H4 (cell line): ENCODE measurements at places on chromosomes 7 and 10.

- DNase-seq: no peak
Measured at GRCh38 chr7:132486274-132486610, 90.0 kb downstream of the PLXNA4 start.

GRCh38 chr10:121831777-121832176 is 96.1 kb downstream of the ATE1 start:
- DNase-seq: no peak

DNA sequence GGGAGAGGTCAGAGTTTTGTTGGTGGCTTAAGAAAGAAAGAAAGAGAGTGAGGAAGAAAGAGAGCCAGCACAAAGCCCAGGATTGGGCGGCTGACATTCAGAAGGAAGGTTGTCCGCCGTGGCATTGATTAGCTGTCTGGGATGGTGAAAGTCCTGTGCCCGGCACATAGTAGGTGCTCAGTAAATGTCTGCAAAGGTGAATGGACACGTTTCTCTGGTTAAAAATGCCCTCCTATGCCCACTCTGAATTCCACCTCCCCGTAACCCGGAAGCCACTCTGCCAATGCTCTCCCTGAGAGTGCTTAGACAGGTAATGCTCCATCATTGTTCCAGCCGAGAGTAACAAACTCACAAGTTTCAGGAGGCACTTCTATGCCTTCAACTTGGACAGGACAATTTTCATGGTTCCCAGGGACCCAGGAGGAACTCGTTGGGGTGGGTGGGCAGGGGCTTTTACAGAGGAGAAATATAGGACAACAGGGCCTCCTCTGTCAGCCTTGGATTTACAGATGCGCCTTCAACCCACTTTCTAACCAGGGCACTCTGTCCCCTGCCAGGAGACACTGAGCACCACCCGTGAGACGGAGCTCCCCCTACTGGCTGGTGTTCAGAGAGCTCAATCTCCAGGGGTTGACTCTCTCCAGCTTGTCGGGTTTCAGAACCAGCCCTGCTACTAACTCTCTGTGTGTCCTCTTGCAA is 411.5 kb upstream of the ZMIZ1 start:
- DNase-seq: peak; percentile 58

DNA sequence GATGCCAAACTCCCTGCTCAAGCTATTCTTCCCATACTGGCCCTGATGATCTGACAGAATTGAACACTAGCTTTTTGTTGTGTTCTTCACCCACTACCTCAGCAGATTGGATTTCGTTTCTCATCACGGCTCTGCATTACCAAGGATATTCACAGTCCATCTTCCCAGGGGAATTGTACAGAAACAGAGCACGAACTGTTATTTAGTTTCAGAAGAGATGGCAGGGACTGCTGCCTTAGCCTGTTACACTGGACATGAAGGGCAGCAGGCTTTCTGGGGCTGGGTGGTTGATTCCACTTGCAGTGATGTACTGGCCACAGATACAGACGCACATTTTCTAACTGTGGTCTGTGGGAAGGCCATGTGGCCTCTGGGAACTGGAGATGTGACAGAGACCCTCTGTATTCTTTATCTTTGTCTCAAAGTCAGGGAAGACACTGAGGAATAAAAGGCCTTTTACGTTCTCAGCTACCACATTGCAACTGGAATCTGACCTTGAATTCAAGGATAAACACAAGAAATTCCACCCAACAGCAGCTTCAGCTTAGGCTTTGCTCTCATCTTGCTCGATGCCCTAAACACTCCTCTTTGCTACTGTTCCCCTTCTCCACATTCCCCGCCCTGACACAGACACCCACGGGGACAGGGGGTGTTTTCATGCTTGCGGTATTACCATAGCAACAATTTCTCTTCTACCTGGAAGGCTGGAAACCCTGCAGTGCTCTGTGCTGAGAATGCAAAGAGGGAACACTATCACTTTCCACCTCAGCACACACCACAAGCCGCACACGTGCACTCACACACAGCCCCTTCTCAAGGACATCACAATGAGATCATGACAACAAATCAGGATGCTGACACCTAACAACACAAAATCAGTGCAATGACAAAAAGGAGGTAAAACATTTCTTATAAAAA is 81.7 kb downstream of the RNF216 start:
- DNase-seq: no peak

GRCh38 chr10:7179536-7179935 is 231.3 kb downstream of the SFMBT2 start:
- no peak for DNase-seq

GRCh38 chr10:21727452-21728168 is 193.6 kb downstream of the MLLT10 start:
- DNase-seq: no peak

DNA sequence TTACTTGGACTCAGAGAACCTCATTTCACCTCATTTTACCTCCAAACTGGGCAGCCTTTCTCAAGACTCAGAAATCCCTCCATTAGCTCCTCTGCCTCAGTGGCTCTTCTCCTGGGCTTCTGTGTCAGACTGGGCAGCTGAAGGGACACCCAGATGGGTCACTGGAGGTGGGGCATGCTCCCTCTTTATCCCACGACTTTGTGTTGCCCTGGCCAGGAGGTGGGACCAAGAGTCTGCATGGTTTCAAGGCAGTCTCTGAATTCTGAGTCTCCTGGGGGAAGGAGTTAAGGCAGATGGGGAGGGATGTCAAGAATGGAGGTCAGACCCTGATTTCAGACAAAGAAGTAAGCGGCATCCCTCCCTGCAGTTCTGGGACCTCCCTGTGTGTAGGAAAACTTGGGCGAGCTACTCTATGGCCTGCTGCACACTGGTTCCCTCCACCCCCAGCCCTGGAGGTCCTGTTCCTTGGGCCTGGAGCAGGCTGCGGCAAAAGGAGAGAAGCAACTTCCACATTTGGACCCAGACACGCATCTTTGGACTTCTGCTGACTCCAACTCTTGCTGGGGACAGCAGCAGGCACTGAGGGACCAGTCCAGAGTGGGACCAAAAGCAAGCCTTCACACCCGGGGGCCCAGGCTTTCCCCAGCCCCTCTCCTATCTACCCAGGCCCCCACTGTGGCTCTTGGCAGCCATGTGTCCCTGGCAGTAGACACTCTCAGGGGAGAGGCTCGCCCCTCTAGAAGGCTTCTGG is 10.8 kb downstream of the POLL start:
- no peak for DNase-seq

GRCh38 chr10:118669020-118669791 is 73.8 kb upstream of the PRLHR start:
- peak; percentile 61 for DNase-seq

DNA sequence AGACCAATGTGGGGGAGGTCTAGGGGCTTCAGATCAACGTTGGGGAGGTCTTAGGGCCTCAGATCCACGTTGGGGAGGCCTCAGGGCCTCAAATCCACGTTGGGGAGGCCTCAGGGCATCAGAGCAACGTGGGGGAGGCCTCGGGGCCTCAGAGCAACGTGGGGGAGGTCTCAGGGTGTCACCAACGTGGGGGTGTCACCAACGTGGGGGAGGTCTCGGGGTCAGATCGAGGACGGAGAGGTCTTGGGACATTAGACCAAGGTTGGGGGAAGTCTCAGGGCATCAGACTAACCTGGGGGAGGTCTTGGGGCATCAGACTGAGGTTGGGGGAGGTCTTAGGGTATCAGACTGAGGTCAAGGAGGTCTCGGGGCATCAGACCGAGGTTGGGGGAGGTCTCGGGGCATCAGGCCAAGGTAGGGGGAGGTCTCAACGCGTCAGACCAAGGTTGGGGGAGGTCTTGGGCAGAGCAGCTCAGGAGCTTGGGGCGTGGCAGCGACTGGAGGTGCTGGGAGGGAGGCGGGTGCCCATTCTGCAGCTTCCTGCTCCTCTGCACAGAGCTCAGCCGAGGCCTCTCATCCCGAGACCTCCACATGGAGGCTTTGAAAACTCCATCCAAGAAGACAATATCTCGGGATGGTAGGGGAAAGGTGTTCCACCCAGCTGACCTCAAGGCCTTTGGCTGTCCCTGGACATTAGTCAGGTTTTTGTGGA is 159.8 kb downstream of the WDR37 start:
- no peak for DNase-seq

DNA sequence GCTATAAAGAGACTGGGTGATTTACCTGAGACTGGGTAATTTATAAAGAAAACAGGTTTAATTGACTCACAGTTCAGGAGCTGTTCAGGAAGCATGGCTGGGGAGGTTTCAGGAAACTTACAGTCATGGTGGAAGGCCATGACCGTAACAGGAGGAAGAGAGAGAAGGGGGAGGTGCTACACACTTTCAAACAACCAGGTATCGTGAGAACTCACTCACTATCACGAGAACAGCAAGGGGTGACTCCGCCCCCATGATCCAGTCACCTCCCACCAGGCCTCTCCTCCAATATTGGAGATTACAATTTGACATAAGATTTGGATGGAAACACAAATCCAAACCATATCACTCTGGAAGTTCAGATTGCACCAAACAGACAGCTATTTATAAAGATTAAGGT is 59.8 kb upstream of the ARHGAP21 start:
- no peak for DNase-seq

DNA sequence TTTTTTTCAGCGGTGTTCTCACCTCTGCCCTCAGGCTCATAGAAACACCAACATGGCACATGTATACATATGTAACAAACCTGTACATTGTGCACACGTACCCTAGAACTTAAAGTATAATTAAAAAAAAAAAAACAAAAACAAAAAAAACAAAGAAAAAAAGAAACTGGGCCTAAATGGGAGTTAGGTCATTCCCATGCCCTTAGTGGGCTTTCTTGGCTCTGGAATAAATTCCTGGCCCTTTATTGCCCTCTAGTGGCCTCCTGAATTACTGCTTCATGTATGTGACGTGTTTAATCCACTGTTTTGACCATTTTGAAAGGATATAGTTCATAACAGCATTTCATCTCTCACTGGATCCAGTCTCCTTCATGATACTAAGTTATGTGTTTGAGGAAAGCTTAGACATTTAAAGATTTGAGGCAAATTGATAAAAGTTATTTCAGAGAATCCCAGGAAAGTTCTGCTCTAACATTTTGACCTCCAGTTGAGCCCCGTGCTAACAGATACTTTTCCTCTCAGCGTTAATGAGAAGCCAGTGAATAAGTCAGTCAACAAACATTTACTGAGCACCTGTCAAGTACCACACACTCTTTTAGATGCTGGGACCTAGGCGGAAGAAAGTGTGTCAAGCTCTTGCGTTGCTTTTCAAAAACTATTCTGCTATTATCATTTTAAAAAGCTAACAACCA is 54.7 kb upstream of the SYPL1 start:
- DNase-seq: peak; percentile 66

DNA sequence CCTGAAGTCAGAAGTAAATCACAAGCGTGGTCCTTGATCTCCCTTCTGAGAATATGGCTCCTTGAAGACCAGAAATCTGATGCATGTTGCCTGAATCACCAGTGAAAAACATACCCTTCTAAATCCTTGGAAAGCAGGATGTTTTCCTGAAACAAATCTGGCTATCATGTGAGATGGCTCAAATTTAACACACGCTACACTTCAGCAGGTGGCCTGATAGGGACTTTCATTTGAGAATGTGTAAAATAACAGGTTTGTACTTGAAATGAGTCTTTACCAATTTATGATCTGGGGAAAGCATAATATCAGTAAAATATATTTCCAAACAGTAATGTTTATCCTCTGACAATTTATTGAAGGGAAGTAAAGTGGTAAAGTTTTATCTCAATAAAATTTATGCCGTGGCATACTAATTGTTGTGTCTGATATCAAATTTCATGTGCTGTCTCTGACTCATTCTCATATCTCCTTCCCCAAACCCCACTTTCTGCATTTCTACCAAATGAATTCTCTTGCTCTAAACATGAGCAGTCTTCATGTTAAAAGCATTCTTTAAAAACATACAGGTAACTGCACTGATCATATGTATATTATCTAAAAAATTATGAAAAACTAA is 17.4 kb downstream of the CYP3A4 start:
- no peak for DNase-seq

GRCh38 chr10:47452495-47453140 is 31.3 kb downstream of the ANXA8 start:
- no peak for DNase-seq

GRCh38 chr10:15181576-15182156 is 13.2 kb upstream of the NMT2 start:
- no peak for DNase-seq

DNA sequence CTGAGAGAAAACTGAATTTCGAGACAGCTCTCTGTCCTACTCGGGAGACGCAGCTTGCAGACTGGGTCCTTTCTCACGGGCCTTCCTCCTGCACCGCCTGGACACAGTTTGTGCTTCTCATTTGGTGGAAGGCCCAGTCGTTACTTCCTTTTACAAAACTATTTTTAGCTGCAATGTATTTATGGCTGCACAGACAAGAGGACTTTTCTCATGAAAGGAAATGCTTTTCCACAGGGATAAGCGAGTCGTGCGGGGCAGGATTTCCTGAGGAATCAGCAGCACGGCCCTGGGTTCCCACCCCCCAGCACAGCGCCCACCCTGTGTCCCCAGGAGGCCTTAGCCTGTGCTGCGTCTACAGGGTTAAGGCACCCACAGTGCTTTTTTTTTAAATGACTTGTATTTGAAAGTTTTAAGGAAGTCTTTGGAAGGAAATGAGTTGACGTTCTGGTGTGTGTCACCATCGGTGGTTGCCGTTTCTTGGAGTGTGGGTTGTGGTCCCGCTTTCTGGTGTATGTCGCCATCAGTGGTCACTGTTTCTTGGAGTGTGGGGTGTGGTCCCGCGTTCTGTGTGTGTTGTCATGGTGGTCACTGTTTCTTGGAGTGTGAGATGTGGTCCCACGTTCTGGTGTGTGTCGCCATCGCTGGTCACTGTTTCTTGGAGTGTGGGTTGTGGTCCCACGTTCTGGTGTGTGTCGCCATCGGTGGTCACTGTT is 50.9 kb downstream of the INPP5A start:
- DNase-seq: no peak

GRCh38 chr7:107344799-107345198 is 125.1 kb upstream of the GPR22 start:
- DNase-seq: no peak

DNA sequence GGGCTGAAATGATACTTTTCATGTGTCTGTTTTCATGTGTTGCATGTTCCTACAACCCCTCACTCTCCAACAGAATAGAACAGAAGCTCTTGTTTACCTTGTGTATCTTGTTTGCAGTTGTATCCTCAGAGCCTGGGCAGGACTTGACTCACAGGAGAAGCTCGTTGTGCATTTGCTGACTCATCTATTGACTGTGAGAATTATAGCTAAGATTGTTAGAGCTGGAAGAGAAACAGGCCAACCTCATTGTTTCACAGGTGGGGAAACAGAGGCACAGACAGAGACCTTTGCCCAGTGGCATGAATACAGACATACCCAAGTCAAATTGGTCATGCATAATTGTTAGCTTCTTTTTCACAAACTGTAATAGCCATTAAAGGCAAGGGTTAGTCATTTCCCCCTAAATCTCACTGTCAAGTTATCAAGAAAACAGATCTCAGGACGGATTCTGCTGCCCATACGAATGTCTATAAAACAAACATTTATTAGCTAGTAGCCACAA is 4.6 kb upstream of the TSPAN15 start:
- peak; percentile 73 for DNase-seq
